ENCODE measurements at places on chromosomes 3 and 15.

GRCh38 chr3:65048151-65048550, 360.4 kb upstream of the ADAMTS9 start:
- no peak for DNase-seq

- no peak for DNase-seq
Measured at GRCh38 chr3:29649815-29650547, 369.1 kb downstream of the RBMS3 start.

DNA sequence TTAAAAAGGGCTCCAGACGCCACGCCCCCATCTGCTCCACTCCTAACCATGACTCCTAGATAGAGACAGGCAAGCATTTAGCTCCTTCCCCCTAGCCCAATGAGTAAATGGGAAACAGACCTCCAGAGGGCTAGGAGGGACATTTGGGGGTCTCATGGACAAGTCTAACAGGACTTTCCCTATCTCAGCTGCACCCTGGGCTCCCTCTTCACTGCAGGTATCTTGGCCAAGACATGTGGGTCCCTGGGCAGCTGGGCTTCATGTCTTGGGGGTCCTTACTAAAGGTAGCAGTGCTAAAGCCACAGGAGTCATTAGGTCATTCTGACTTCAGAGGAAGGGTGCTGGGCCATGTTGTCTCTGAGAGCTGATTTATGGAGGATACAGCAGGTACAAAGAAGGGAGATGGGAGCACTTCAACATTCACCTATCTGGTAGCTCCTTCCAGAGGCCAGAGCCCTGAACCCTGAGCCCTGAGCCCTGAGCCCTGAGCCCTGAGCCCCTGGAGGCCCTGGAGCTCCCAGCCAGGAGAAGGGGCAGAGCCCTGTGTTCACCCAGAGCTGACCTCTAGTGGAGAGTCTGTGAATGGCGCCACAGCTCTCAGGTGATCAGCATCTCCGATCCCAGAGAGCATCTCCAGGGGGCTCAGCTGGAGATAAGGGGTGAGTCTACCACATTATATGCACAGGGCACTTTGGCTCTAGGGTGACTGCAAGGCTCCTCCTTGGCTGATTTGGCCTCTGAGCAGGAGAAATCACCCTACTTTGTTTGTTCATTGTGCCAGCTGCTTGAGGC, 40.1 kb upstream of the EPHB1 start:
- no peak for DNase-seq

- DNase-seq, result no peak
Measured at GRCh38 chr15:39860200-39860599, 59.9 kb downstream of the GPR176 start.

GRCh38 chr3:106425026-106425425, 556.2 kb upstream of the CBLB start:
- DNase-seq, result no peak

GRCh38 chr3:184262764-184263179, 1.4 kb upstream of the CAMK2N2 start:
- DNase-seq, result no peak

DNA sequence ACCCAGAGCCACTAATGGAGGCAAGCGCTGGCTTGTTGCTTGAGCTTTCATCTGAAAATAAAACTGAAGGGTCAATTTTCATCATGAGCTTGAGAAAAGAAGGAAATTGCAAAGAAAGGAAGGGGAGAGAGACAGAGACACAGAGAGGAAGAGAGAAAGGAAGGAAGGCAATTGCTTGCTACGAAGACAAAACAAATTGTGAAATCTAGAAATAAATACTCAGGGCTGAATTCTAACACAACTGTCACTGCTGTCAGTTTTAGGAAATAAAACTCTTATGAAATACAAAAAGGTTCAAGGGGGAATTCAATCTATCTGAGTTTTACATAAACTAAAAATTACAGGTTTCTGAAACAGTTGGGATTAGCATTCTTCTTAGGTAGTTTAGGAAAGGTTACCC, 36.7 kb downstream of the FOXP1 start:
- no peak for DNase-seq

- no peak for DNase-seq
Measured at GRCh38 chr15:49290191-49290590, 120.1 kb downstream of the GALK2 start.

GRCh38 chr15:97691799-97692198, 268.7 kb upstream of the ARRDC4 start:
- DNase-seq, result no peak

- DNase-seq, result no peak
Measured at GRCh38 chr3:187974871-187975271, 179.1 kb upstream of the LPP start.

- DNase-seq, result no peak
Measured at GRCh38 chr3:143464850-143465249, 345.3 kb downstream of the CHST2 start.

DNA sequence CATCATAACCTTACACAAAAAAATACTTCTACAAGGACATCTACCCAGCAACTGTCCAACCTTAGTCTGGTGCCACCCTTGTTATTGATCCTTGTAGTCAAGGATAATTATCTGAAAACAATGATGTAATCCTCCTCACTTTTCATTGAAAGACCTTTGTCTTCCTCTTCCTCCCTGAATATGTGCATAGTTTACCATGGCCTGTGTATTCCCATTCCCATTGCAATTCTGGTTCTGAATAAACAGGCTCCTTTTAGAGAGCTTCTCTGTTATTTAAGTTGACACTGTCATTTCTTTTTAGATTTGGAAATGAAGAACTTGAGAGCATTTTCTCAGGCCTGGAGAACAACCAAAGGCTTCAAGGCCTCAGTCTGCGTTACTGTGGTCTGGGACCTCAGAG, 53.3 kb upstream of the RNF7 start:
- no peak for DNase-seq

DNA sequence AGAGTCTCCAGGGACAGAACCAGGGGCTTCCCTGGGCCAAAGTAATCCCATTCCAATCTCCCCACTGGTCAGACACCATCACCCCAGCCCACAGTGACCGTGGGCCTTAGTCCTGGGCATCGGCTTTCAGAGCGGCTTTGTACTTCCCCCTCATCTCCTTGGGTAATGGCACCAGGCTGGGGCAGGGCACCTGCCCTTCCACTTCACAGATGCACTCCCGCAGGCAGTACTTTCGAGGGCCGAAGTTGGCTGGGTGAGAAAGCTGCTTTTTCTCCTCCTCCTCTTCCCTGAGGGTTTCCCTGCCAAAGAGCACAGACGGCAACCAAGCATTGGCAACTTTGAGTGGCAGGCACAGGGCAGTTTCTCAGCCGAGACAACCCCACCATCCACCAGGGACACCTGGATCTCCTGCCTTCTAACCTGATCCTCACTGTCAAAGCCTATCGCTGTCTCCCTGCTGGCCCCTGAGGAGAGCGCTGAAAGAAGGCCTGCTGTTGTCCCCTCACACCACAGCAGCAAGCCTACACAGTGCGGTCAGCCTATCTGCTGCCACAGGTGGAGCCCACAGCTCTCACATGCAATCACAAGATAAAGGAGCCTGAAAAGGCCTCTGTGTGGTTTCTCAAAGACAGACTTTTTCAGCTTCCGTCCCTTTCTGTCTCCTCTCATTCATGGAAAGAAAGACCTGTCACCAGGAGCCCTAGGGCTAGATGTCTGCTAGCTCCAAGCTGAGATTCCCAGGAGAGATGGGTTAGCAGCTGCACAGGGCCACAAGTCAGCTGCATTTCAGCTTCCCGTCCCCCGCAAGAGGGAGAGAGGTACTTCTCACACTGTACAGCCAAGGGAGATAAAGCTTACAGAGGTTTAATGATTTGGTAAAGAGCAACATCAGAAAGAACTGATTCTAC, 12.5 kb downstream of the MRPS25 start:
- no peak for DNase-seq

- no peak for DNase-seq
Measured at GRCh38 chr15:101244036-101244781, 7.6 kb downstream of the CHSY1 start.

DNA sequence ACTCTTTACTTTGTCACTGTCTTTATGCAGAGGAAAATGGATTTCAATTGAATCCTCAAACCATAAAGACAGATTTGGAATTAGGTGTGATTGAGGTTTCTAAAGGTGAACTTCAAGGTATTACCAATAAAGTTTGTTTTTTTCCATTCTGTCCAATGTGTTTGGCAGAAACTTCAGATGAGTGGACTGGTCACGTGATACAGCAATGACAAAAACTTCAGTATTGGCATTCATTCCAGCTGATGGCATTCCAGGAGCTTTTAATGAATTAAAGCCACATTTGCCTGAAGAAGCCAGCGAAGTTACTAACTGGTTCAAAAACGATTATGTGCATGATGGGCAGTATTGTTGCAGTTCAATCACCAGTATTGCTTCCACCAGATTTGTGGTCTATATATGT, 4.5 kb upstream of the MASP1 start:
- no peak for DNase-seq

- DNase-seq, result no peak
Measured at GRCh38 chr3:82581350-82581749, 819.9 kb upstream of the GBE1 start.

DNA sequence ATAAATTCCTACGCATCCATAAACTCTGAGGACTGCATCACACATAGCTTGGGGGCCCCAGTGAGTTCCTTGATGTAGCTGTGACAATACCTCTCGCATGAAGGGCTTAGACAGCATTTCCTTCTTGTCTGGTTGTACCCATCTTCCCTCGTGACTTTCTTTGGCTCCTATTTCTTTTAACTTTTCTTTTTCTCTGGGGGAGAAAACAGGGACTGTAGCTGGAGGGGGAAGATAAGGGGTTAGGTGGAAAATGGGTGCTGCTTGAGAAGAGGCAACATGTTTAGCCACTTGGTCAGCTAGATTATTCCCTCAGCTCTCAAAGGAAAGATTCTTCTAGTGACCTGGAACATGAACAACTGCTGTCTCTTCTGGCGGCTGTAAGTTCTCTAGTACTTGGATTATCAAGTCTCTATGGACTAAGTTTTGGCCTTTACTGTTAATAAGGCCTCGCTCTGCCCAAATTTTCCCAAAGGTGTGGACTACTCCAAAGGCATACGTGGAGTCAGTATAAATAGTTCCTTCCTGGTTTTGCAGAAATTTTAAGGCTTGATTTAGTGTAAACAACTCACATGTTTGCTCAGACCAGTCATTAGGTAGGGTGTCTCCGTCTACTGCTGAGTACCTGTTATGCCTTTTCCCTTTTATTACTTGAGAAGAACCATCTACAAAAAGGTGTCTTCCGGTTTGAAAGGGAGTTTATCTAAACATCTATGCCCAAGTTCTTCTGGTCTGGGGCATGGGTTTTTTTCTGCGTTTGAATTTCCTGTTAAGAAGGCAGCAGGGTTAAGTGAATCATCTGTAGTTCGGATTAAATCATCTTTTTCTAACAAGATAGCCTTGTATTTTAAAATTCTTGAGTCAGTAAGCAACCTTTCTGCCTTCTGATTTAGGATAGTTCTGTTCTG, 21.0 kb upstream of the ATG7 start:
- DNase-seq, result no peak
